Myocyte (in vitro differentiated cells): ENCODE measurements at places on chromosomes 1 and 21. TPM values are rescaled to one million over a fixed set of nuclear protein-coding genes. Genes with fewer than 3 reads are reported as not detected.

The FAM72D gene
- 0.31 TPM in 1 of 2 replicates, not detected in the other for total RNA-seq

The ARMH1 gene
- total RNA-seq: 7.0 and 13.9 TPM in 2 replicates

The CYP4Z1 gene
- total RNA-seq: not detected in 2 replicates

The HHIPL2 gene
- total RNA-seq: not detected in 2 replicates

The NPHP4 gene
- total RNA-seq: 2.9 and 4.4 TPM in 2 replicates

The COL6A1 gene
- 678 and 866 TPM in 2 replicates for total RNA-seq

The FAAH gene
- 0.26 TPM in 1 of 2 replicates, not detected in the other for total RNA-seq
